ENCODE measurements at places on chromosomes 5 and 9. TPM values are rescaled to one million over a fixed set of nuclear protein-coding genes. Genes with fewer than 3 reads are reported as not detected.

NFIL3 gene
- 50.4 TPM for total RNA-seq

LHX3 gene
- total RNA-seq: not detected

UGT3A2 gene
- total RNA-seq: not detected

TMEM215 gene
- total RNA-seq: not detected

ZNF366 gene
- not detected for total RNA-seq

C1QTNF3 gene
- 0.43 TPM for total RNA-seq

C5orf58 gene
- not detected for total RNA-seq

SHISAL2B gene
- total RNA-seq: not detected

CENPK gene
- 1.5 TPM for total RNA-seq

FOXD4L4 gene
- total RNA-seq: not detected

GABRP gene
- total RNA-seq: not detected

EPB41L4A gene
- total RNA-seq: 3.6 TPM

IL3 gene
- total RNA-seq: not detected

DMRT2 gene
- 1.1 TPM for total RNA-seq

TCF7 gene
- total RNA-seq: 0.24 TPM

FCHSD1 gene
- 10.0 TPM for total RNA-seq

TAF11L5 gene
- not detected for total RNA-seq

FBP2 gene
- not detected for total RNA-seq

GPR21 gene
- total RNA-seq: 0.48 TPM

SMC5 gene
- total RNA-seq: 12.8 TPM

GAPT gene
- not detected for total RNA-seq

EIF4E1B gene
- not detected for total RNA-seq

FLT4 gene
- 0.96 TPM for total RNA-seq

ABCA2 gene
- total RNA-seq: 13.0 TPM

LHX2 gene
- total RNA-seq: not detected

SOHLH1 gene
- total RNA-seq: not detected

ZFR gene
- 56.9 TPM for total RNA-seq

PCDHGA8 gene
- 0.21 TPM for total RNA-seq

RFESD gene
- 4.0 TPM for total RNA-seq
